Activated CD4-positive, alpha-beta memory T cell treated with anti-CD3 and anti-CD28 coated beads for 36 hours (primary cell): ENCODE measurements at places on chromosomes 11 and 22.

GRCh38 chr11:57786436-57786835 is 24.8 kb downstream of the CTNND1 start:
- DNase-seq: no peak

GRCh38 chr11:132770829-132771530 is 761.3 kb downstream of the OPCML start:
- no peak for DNase-seq

GRCh38 chr22:22704156-22704946 is 59.9 kb downstream of the GGTLC2 start:
- no peak for DNase-seq

DNA sequence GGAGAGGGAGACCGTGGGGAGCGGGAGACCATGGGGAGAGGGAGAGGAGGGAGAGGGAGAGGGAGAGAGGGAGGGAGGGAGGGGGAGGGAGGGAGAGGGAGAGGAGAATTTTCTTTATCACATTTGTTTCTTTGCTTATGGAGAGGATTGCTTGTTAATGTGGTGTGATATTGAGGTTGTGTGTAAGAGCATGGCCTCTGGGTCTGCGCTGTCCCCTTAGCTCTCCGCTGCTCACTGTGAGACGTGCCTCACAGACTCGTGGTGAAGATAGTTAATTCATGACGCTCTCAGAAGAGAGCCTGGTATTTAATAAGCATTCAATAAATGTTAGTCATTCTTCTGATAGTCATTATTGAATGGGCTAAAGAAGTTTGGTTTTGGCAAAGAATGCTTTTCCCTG is 26.2 kb downstream of the PPFIA1 start:
- no peak for DNase-seq

GRCh38 chr11:59180168-59180776 is 8.3 kb downstream of the DTX4 start:
- no peak for DNase-seq

GRCh38 chr11:126284829-126285228 is 1.9 kb downstream of the TIRAP start:
- peak; percentile 95 for DNase-seq

DNA sequence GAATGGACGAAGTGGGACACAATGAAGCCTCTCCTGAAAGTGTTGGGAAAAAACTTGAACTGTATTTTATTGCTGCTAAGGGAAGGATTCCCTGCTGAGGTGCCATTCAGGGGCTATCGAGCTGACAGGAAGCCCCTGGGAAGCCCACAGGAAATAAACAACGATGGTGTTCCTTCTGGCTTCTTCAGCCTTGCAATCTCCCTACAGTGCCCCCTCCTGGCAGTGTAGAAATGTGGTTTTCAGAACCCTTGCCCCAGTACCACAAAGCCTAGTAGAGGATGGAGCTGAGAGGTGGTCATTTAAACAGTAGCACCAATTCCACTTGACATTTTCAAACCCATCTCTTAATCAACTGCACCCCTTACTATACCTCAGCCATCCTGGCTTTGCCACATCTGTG is 676.7 kb upstream of the ARHGAP42 start:
- DNase-seq: no peak

DNA sequence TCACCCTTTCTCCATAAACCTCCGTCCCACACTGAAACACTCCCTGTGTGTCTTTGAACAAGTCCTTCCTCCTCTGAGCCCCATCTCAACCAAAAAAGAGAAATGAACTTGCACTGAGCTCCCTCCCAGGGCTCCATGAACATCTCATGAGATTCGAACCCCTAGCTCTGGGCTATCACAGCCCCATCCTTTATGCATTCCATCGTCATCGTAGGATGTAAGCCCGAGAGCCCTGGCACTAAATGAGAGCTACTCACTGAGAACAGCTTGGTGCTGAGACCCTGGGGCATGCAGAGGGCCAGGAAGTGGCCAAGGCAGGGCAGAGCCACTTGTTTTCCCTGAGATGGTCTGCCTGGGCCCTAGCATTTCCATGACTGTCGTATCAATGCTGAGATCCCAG is 12.9 kb upstream of the SLC43A3 start:
- DNase-seq: no peak

DNA sequence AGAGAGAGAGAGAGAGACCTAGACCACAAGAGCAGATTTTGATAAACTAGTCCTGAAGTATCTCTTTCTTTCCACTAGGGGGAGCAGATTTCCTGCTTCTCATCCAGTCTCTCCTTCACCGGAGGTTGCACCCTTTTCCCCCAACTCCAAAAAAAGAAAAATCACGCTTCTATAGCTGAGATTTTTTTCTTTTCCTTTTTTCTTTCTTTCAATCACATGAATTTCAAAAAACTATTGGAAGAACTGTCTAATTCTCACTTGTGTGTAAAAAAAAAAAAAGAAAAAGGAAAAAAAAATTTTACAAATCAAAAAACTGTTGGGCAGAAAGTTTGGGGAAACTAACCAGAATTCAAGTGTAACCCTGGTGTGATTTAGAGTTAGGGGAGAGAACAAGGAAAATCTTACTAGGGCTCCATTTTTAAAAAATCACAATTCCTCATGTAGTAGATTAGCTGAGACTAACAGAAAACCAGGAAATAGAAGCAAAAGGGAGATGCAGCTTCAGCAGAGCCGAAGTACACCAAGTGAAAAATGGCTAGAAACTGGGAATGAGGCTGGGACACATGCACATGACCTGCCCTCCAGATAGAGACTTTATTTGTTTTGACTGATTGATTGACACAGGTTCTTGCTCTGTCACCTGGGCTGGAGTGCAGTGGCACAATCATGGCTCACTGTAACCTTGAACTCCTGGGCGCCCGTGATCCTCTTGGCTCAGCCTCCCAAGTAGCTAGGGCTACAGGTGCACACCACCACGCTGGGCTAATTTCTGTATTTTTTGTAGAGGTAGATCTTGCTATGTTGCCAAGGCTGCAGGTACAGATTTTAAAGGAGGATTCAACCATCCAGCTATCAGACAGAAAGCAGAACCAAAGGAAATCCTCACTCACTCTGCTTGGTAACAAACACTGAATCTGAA is 27.1 kb downstream of the SDHD start:
- DNase-seq: no peak
